ENCODE measurements at places on chromosomes 7 and 10.

DNA sequence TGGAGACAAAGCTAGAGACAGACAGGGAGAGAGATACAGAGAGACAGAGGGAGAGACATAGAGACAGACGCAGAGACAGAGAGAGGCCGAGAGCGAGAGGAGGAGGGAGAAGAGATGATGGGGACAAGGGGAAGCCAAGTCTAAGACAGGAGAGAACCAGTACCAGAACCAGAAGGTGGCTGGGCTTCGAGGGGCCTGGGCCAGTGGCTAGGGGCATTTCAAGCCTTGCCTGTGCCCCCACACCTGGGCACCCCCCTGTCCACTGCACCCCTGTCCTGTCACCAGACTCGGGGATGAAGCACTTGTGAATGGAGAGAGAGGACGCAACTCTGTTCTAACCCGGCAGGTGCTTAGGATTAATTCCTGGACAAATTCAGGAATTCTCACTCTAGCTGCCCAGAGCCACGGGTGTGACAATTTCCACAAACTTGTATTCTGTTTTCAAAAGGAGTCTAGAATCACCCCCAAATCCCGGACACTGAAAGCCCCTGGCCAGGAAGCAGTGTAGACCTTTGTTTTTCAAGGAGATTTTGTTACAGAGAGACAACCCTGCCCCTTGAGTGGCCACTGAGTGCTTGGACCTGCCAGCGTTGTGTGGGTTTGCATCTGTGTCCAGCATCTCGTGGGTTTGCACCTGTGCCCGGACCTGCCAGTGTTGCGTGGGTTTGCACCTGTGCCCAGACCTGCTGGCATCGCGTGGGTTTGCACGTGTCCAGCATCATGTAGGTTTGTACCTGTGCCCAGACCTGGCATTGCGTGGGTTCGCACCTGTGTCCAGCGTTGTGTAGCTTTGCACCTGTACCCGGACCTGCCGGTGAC is 157.3 kb downstream of the WDR37 start:
- H3K36me3 ChIP-seq, result no peaks in the 10 kb centered on the region
- no peaks in the 10 kb centered on the region for H3K4me1 ChIP-seq
- no peak overlapping the region for H3K27ac ChIP-seq
- no peak overlapping the region for H3K4me3 ChIP-seq
- DNase-seq, result no peak
- peaks cover 8% of the 10 kb centered on the region for H3K27me3 ChIP-seq

DNA sequence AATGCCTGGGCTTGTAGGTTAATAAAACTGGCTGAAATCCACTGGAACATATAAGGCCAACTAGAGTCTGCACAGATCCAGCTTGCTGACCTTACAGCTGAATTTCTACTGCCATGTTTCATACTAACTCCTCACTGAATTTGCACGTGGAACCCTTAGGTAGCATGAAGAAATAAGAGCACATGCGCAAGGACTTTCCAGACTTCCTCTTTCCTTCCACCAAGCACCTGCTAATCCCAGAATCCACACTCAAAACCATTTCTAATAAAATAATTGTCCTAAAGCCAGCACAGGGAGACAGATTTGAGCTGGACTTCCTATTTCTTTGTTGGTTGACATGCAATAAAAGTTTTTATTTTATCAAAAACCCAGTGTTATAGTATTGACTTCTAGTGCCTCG is 46.8 kb downstream of the NPVF start:
- peaks cover 6% of the 10 kb centered on the region for H3K27me3 ChIP-seq
- no peak overlapping the region for H3K27ac ChIP-seq
- H3K4me3 ChIP-seq, result no peak overlapping the region
- peaks cover 7% of the 10 kb centered on the region for H3K4me1 ChIP-seq
- peaks cover 2% of the 10 kb centered on the region for H3K36me3 ChIP-seq
- DNase-seq, result no peak

DNA sequence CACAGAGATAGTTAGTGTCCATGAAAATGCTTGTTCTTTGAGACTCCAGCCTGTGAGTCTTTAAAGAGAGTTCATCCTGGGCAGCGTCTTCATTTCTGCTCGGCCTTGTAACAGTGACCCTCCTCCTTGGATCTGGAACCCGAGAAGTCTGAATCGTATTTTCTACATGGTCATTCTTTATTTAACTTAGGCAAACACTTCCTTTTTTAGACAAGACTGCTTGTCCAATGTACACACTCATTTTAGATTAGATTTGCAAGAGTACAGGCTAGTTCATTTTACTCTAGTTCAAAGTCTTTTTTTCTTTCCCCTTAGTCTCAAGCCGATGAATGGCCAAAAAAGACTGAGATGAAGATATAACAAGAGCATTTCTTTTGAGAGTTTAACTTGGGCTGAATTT is 133.5 kb downstream of the CHN2 start:
- peaks cover 2% of the 10 kb centered on the region for H3K27me3 ChIP-seq
- peaks cover 38% of the 10 kb centered on the region for H3K4me1 ChIP-seq
- H3K27ac ChIP-seq, result peak overlapping the region; percentile 73

GRCh38 chr10:14571866-14572507 is 202.7 kb downstream of the FAM107B start:
- peak overlapping the region; percentile 89 for H3K27ac ChIP-seq
- no peaks in the 10 kb centered on the region for H3K27me3 ChIP-seq
- no peak for DNase-seq
- H3K4me3 ChIP-seq, result no peak overlapping the region

DNA sequence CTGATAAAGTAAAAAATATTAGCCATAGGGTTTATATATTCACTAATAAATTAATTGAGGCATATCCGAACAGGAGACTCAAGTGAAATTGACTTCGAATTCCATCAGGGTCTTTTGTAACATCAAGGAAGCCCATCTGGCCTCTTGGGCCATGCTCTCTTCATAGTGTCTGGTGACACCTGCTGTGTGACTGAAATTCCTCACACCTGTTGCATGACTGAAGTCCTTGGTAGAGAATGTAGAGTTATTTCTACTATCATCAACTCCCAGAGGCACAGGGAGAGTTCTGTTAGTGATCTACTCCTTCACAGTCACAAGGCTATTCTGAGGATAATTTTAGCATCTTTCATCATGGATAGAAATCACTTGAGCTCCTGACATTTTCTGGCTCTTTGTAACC is 138.3 kb upstream of the LSM8 start:
- no peak overlapping the region for H3K4me3 ChIP-seq
- H3K27ac ChIP-seq, result no peak overlapping the region
- H3K4me1 ChIP-seq, result no peaks in the 10 kb centered on the region
- peaks cover 11% of the 10 kb centered on the region for H3K27me3 ChIP-seq
- DNase-seq, result no peak

- H3K4me1 ChIP-seq, result peaks cover 14% of the 10 kb centered on the region
- peak within 1 kb of the TSS; percentile 67 for H3K4me3 ChIP-seq
- H3K27ac ChIP-seq, result no peak within 1 kb of the TSS
Observed at GRCh38 chr7:121328508-121329190, at the start of gene WNT16. Gene WNT16 (plus strand): TSS chr7:121329000. CDS start chr7:121329293, 293 bp downstream.

GRCh38 chr7:33888166-33888565 is 17.2 kb upstream of the BMPER start:
- H3K4me3 ChIP-seq, result no peak overlapping the region
- H3K27ac ChIP-seq, result no peak overlapping the region
- H3K36me3 ChIP-seq, result no peaks in the 10 kb centered on the region
- DNase-seq, result no peak
- peaks cover 2% of the 10 kb centered on the region for H3K4me1 ChIP-seq

DNA sequence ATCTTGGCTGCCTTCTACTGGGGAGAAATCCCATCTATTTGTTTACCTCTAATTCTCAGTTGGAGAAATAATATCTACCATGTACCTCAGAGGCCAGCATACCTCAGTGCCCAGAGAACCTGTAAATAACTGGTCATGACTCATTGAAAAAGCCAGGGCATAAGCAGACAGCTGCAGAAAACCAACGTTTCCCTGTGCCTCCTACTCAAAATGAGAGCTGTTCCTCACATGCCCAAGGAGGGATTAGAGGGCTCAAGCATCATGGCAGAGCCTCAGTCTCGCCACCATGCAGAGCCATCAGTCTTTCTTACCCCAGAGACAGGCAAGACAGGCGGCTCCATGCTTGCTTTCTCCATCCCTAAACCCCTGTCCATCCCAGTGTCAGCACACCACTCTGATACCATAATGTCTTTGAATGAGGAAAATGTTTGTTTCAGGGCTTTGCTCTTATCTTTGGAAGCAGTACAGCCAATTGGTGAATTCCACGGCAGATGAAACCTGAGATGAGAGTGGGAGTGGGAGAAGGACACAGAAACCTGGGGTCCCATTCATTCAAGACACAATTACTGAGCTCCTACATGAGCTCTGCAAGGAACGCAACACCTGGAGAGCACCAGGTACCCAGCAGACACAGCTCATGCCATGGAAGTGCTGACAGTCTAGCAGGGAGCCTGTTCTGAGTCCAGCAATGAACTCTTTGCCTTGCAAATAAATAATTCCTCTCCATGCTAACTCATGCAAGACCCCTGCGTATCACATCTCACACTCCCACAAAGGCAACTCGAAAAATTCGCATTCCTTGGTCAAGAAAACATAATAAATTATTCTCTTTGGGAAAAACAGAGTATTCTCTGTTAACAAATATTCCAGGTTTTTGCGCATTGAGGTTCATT is 21.1 kb downstream of the PON1 start:
- H3K27me3 ChIP-seq, result no peaks in the 10 kb centered on the region
- H3K4me1 ChIP-seq, result no peaks in the 10 kb centered on the region
- H3K4me3 ChIP-seq, result no peak overlapping the region

- peaks cover 2% of the 10 kb centered on the region for H3K36me3 ChIP-seq
- no peak overlapping the region for H3K4me3 ChIP-seq
- peaks cover 36% of the 10 kb centered on the region for H3K4me1 ChIP-seq
- no peak overlapping the region for H3K27ac ChIP-seq
- no peak for DNase-seq
Observed at GRCh38 chr10:110864662-110865140, 7.0 kb upstream of the PDCD4 start.

DNA sequence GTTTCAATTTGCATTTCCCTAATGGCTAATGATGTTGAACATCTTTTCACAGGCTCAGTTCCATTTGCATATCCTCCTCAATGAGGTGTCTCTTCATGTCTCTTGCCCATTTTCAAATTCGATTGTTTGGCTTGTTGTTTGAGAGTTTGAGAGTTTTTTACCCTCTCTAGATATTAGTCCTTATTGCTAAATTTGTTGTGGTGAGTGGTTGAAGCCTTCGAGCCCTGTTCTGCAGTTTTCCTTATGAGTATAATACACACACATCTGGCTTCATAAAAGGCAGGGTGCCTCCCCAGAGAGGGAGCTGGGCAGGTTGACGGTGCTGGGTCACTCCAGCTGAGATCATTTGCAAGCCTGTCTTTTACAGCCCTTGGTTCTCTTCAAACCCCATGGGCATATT is 65.1 kb downstream of the RGS10 start:
- H3K27ac ChIP-seq, result no peak overlapping the region
- peaks cover 47% of the 10 kb centered on the region for H3K27me3 ChIP-seq
- H3K36me3 ChIP-seq, result no peaks in the 10 kb centered on the region
- DNase-seq, result no peak
- H3K4me3 ChIP-seq, result no peak overlapping the region
- H3K4me1 ChIP-seq, result no peaks in the 10 kb centered on the region

DNA sequence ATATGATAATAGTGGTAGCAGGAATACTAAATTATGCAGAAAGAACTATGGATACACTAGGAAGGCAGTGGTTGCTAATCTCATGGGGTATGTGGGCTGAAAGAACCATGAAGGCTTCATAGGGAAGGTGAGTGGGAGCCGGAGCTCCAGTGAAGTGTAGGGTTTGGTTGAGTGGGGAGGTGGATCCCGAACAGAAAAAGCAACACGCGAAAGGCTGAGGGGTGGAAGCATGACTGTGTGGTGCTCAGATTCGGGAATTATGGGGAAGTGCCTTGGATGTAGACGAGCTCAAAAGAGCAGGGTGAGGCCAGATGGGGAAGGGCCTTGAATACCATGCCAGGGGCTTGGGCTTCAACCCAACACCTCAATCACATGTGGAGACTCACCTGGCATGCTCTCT is 715.1 kb downstream of the TYW1 start:
- no peak overlapping the region for H3K27ac ChIP-seq
- no peak for DNase-seq
- H3K4me1 ChIP-seq, result no peaks in the 10 kb centered on the region
- no peaks in the 10 kb centered on the region for H3K27me3 ChIP-seq
- peaks cover 3% of the 10 kb centered on the region for H3K36me3 ChIP-seq

- no peak overlapping the region for H3K27ac ChIP-seq
- peak overlapping the region; percentile 92 for H3K4me3 ChIP-seq
- H3K27me3 ChIP-seq, result peaks cover 48% of the 10 kb centered on the region
- no peak for DNase-seq
- H3K36me3 ChIP-seq, result peaks cover 5% of the 10 kb centered on the region
- H3K4me1 ChIP-seq, result peaks cover 39% of the 10 kb centered on the region
Observed at GRCh38 chr10:22323538-22324305, 2.8 kb downstream of the BMI1 start.

- no peaks in the 10 kb centered on the region for H3K36me3 ChIP-seq
- H3K4me1 ChIP-seq, result no peaks in the 10 kb centered on the region
- H3K27ac ChIP-seq, result no peak overlapping the region
Observed at GRCh38 chr7:98629001-98629431, 11.9 kb downstream of the NPTX2 start.

DNA sequence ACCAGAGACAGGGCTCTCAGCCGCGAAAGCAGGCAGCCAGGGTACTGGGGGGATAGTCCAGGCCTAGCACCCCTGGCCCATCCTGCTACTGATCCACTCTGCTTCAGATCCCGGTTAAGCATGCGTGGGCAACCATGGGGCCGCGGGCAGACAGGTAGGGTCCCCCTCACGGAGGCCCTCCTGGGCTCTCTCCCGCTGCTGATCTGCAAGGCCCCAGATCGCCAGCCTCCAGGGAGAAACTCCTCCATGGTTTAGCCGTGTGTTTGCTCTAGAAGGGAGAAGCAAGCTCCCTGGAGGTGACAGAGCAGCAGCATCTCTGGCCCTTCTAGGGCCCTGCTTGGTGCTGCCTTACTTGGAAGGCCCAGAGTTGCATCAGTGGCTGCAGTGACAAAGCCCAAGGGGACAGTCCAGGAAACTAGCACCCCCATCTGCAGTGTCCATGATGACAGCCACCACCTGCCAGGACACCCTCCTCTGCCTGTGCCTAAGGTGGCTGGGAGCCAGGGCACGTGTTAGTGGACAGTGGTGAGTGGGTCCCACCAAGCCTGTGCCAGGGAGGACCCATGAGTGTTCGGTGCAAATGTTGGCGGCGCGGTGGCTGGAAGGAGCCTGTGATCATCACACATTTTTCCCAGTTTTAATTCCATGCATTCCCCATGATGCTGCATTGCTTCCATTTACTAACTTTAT is 29.2 kb downstream of the CALML5 start:
- H3K4me3 ChIP-seq, result no peak overlapping the region
- H3K36me3 ChIP-seq, result no peaks in the 10 kb centered on the region
- peaks cover 19% of the 10 kb centered on the region for H3K27me3 ChIP-seq
- no peak for DNase-seq
- H3K4me1 ChIP-seq, result peaks cover 26% of the 10 kb centered on the region

DNA sequence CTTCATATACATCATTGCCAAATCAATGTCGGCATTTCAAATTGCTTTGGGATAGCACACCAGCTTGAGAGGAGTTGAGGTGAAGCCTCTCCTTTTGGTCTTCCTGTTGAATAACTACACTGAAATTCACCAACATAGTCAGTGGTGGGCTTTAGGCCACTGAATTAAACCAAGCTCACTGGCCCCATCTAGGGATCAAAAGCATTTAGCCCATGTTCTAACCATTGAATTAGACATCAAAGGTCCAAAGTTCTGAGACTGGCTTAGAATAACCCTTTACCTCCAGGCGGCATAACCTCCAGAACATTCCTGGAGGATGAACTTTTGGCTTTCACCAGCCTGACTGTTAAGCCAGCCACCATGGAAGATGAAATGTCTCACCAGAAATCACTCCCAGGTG is 54.6 kb downstream of the BPGM start:
- peaks cover 3% of the 10 kb centered on the region for H3K4me1 ChIP-seq
- H3K4me3 ChIP-seq, result no peak overlapping the region
- no peak overlapping the region for H3K27ac ChIP-seq
- peaks cover 3% of the 10 kb centered on the region for H3K27me3 ChIP-seq
- DNase-seq, result no peak
- no peaks in the 10 kb centered on the region for H3K36me3 ChIP-seq

All from progenitor cell of endocrine pancreas (in vitro differentiated cells).